ENCODE measurements at places on chromosomes 3 and 15.

GRCh38 chr3:85360742-85361387 lies 402.1 kb downstream of the CADM2 start:
- DNase-seq: peak; percentile 33

GRCh38 chr15:68218331-68218730 lies 11.2 kb downstream of the CLN6 start:
- DNase-seq: no peak

- no peak for DNase-seq
These were observed 30.3 kb upstream of the GADL1 start for GRCh38 chr3:30924763-30925162.

DNA sequence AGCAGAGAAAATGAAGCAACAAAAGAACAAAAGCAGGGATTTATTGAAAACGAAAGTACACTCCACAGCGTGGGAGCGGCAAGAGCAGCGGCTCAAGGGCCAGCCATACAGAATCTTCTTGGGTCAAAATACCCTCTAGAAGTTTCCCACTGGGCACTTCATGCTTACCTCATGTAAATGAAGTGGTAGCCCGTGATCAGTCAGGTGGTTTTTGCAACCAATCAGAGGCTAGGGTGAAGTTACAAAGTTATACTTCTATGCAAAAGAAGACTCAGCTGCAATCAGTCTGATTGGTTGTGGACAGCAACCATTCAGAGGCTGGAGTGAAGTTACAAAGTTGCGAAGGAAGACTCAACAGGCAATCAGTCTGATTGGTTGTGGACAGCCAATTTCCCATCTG lies 37.8 kb upstream of the TRH start:
- DNase-seq: peak; percentile 70

GRCh38 chr3:36319680-36320079 lies 60.6 kb upstream of the STAC start:
- no peak for DNase-seq

GRCh38 chr3:151604891-151605290 lies 128.8 kb upstream of the AADACL2 start:
- DNase-seq: no peak

DNA sequence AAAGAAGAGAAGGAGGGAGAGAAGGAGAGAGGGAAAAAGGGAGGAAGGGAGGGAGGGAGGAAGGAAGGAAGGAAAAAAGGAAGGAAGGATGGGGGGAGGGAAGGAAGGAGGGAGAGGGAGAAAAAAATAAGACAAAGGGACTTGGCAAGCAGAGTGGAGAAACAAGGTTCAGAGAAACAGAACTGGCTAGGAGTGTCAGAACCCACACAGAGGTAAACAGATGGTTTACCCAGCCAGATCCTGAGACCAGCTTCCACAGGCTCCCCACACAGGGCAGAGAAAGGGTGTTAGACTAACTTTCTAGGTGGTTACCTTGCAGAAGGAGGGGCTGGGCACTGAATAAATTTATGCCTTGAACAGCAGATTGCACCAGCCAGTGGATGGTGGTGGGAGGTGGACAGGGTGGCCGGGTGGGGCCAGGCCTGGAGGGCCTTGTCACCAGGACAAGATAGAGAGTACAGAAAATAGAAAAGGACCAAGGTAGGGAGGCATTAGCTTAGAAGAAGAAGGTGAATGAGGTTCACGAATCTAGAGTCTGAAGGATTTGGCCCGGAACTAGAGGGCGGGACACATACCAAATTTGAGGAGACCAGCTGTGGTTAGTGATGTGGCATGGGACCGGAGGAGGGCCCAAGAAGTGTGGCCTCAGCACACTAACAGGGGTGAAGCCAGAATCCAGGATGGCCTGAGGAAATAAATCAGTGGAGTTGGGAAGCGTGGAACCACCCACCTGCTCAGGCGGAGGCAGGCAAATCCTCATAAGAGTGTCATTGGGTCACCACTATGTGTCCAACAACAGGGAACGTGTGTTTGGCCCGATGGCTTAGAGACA lies 1.2 kb upstream of the TM4SF1 start:
- DNase-seq: no peak

DNA sequence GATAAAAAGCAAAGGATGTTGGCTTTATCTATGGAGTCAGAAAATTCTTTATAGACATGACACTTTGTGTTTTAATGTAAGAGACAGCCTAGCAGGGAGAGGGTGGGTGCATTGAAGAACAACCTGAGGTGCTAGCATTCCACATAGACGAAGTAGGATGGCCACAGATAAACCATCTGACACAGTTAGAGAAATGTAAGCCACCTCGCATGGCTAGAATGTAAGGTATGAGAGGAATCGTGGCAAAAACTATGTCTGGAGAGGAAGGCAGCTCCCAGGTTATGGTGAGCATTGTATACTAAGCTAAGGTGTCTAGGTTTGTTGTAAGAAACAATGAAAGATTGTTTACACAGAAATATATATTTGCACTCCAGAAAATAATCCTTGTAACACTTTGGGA lies 194.0 kb upstream of the SLITRK3 start:
- DNase-seq: no peak

DNA sequence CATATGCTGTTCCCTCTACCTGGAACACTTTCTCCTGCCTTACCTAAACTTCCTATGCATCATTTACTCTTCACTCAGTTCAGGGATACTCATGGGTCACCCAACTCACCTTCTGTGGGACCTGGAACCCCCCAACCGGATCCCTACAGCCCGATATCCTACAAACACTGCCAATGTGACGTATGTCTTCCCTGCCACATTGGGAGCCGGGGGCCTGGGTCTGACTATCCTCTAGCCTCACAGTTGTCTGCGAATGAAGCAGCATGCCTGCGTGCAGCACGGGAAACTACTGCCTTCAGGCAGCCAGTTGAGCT lies 405 bp downstream of the NPRL2 start:
- DNase-seq: no peak

DNA sequence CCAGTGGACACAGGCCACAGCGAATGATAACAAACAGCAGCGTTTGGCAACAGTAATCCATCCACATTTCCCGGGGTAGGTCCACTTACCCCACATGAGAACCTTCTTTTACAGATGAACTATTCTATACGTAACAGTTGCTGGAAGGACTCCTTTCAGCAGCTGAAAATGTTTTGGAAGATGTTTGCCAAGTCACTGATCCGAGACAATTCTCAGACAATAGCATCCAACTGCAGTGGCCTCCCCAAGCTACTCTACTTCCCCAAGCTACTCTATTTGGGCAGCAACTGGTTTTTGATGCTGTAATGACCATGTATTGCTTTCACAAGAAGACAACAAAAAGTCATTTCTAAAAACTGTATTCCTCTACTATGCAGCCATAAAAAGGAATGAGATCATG lies 87.5 kb downstream of the ADAMTS17 start:
- DNase-seq: no peak

DNA sequence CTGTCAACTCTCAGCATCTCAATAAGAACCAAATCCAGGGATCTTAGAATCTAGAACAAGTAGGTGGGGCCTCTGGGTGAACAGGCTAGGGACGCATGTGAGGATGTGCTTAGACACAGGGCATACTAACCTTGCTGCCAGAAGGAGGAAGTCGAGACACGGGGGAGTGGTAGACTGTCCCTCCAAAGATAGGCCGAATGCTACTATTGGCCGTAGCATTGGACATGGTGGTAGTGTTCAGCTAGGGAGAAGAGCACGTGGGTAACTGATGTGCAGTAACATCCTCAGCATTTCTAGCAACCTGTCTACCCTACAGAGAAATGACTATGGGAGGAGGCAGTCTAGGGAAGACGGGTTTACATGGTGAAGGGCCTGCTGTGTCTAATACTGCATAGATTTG lies 15.6 kb downstream of the RCCD1 start:
- no peak for DNase-seq

DNA sequence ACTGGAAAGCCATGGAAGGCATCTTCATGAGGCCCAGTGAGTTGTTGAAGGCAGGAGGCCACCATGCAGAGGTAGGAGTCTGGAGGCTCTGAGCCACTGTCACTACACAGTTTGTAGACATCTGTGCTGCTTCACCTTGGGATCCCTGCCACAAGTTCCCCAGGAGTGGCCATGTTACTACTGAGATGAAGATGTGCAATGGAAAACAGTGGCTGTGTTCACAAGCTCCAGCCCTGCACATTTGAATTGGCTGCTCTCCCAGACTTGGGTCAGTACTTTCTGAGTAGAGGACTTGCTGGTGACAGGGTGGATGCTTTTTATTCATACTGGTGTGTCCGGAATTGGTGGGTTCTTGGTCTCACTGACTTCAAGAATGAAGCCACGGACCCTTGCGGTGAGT lies 86.9 kb upstream of the C15orf39 start:
- no peak for DNase-seq

DNA sequence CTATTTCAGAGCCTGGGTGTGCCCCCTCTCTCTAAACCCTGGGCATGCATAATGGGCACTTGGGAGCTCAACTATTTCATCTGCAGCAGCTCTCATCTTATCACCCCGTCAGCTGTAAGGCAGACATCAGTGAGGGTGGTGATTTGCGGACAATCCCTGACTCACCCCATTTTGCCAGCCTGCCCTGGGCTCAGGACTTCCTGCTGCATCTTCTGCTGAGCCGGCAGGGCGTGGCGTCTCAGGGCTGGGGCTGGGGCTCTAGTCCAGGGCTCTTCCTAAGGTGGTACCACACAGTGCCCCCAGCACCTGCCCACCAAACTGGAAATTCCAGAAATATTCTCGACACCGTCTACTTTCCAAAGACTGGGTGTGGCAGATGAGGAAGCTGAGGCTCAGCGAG lies 925 bp upstream of the PSTPIP1 start:
- DNase-seq: no peak

GRCh38 chr3:107412376-107412775 lies 35.1 kb downstream of the CCDC54 start:
- no peak for DNase-seq

DNA sequence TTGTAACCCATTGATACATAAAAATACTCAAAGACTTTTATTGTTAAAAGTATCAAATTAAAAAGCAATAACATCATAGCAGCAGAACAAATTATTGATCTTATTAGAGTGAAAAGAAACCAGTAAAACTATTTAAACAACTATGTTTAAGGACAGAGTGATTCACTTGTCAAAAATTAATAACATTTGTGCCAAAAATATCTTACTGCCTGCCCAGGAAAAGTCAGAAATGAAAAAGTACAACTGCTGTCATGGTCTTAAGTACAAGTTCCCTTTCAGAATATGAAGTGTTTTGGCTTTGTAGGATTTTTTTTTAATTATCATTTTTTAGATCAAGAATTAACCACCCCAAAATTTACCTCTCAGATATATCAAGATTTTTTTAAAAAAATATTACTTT lies 3.4 kb downstream of the IFT57 start:
- DNase-seq: no peak

DNA sequence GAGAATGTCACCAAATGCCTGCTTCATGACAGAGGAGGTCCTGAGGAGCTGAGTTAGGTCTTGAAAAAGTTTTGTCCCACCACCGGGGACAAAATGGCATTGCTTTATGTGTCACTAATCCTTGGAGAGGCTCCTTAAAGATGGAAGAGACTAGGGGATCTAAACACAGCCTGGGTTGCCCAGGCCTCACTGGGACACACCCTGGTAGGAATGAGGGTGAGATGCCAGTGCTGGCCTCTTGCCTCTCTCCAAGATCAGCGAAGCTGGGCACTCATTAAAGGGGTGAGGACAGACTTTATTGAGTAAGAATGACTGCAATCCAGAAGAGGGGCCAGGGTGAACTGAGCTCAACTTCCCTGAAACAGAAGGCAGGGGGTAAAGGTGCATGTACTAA lies 58.5 kb upstream of the KLF13 start:
- no peak for DNase-seq

DNA sequence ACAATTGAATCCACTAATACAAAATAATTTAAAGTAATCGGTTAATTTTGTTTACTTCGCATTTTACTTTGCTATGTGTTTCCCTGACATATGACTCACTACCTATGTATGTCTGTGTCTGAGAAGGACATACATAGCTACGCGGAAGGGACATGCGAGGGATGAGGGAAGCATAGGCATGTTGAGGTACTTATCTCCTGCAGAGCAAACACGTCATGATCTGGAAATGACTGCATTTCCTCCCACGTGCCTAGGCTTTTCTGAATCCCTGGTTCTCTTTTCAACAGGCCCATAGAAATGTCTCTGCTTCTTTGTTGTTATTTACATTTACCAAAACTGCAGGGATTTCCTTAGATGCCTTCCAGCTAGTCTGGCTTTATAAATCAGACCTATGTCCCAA lies 27.5 kb downstream of the ALCAM start:
- DNase-seq: no peak

- no peak for DNase-seq
These were observed 897.9 kb downstream of the EPHA3 start for GRCh38 chr3:90005281-90005847.

DNA sequence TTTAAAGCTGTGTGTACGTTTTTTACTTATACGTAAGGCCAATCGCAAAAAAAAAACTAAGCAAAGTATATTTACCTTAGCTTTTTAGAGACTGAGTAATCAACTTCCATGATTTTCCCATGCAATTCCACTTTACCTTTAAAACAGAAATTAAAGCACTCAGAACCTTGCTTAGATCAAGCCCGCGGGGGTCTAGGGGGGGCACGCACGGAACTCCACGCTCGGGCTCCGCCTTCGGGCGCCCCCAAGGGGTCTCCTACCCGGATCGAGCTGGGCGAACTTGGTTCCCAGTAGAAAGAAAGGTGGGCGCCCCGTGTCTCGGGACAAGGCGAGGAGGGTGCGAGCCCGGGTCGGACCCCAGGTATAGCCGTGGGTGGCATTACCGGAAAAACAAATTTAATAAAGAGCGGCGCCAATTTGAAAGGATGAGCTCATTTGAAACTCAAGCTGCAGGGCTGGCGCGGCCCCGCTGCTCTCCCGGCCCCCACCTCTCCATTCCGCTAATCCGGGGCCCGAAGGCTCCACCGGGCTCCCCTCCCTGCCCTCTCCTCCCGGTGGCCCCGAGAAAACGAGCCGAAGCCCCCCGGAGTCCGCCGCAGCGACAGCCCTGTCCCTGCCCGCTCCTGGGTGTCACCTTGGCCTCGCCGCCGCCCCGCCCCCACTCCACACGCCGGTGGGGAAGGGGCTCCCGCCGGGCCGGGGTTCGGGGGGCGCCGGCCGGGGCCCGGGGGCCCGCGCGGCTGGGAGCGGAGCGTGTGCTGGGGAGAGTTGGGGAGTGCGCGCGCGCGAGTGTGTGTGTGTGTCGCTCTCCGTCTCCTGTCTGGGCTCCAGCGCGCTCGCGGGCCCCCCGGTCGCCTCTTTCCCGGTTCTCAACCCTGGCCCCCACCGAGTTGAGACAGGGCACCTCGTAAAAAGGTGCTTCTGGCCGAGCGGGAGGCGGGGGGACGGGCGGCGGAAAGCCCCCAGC lies 1.5 kb downstream of the IGF2BP2 start:
- DNase-seq: no peak

- no peak for DNase-seq
These were observed 27.0 kb downstream of the PDE8A start for GRCh38 chr15:85008474-85009260.

Data from astrocyte of the cerebellum (primary cell).